ENCODE measurements at places on chromosomes 7 and 10. TPM values are rescaled to one million over a fixed set of nuclear protein-coding genes. Genes with fewer than 3 reads are reported as not detected.

SPDYE16 gene
- 0.27 TPM for total RNA-seq

MYO3A gene
- total RNA-seq = 6.0 TPM

SYT15B gene
- total RNA-seq = 0.54 TPM

TACR2 gene
- 0.82 TPM for total RNA-seq

JAKMIP3 gene
- 4.9 TPM for total RNA-seq

SLC18A3 gene
- total RNA-seq = 3.4 TPM

MMD2 gene
- 5.2 TPM for total RNA-seq

CALCR gene
- 0.45 TPM for total RNA-seq

HACD1 gene
- total RNA-seq = 16.2 TPM

Data from cerebellum (tissue), 4 donors.